ENCODE measurements at places on chromosomes 1 and 21.

GRCh38 chr21:44993321-44994046 is 53.7 kb downstream of the SLX9 start:
- H3K36me3 ChIP-seq, result no peaks in the 10 kb centered on the region
- no peak for DNase-seq
- H3K27me3 ChIP-seq, result no peaks in the 10 kb centered on the region
- H3K27ac ChIP-seq, result no peak overlapping the region

- no peak for DNase-seq
- H3K27me3 ChIP-seq, result no peaks in the 10 kb centered on the region
- H3K4me3 ChIP-seq, result no peak overlapping the region
- peaks cover 34% of the 10 kb centered on the region for H3K4me1 ChIP-seq
- H3K27ac ChIP-seq, result peak overlapping the region; percentile 56
- H3K36me3 ChIP-seq, result no peaks in the 10 kb centered on the region
Measured at GRCh38 chr1:88698140-88698539, 14.1 kb downstream of the PKN2 start.

- no peak overlapping the region for H3K4me3 ChIP-seq
- H3K36me3 ChIP-seq, result peaks cover 18% of the 10 kb centered on the region
- peaks cover 25% of the 10 kb centered on the region for H3K4me1 ChIP-seq
- no peaks in the 10 kb centered on the region for H3K27me3 ChIP-seq
- no peak overlapping the region for H3K27ac ChIP-seq
Measured at GRCh38 chr1:174230399-174230798, 71.1 kb downstream of the RABGAP1L start.

DNA sequence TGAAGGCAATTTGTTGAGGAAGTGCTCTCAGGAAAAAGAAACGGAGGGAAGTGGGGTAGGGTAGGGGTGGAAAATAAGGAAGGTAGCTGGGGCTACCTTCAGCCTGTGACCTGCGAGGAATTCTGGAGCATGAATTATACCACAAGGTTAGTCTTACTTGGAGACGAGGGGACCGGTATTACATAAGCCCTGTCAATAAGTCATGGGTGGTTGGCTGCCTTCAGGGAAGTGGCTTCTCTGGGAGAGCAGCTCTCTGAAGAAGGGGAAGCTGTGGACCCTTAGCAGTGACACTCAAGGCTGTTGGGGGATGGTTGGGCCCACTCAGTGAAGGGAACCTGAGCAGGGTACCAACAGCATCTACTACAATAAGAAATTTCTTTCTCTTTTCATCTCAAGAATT is 111.3 kb downstream of the TNFSF18 start:
- peaks cover 37% of the 10 kb centered on the region for H3K4me1 ChIP-seq
- H3K4me3 ChIP-seq, result peak overlapping the region; percentile 43
- peaks cover 5% of the 10 kb centered on the region for H3K36me3 ChIP-seq
- DNase-seq, result no peak

DNA sequence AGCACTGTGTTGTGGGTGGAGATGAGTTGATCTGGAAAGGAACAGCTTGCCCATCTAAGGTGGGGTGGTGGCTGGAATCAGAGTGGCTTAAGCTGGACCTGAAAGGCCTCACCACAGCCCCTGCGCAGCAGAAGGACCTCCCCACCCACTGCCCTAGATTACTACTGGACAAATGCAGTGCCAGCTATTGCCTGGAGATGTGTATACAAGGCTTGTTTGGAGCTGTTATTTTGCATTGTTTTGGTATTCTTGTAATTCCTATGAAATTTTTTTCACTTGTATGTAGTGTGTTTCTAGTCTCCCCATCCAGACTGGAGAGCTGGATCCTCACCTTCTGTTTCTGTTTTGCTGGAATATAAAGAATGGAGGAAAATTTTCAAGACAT is 1.3 kb upstream of the SLC30A1 start:
- peaks cover 33% of the 10 kb centered on the region for H3K4me1 ChIP-seq
- H3K27me3 ChIP-seq, result no peaks in the 10 kb centered on the region
- peak overlapping the region; percentile 54 for H3K27ac ChIP-seq
- H3K36me3 ChIP-seq, result peaks cover 4% of the 10 kb centered on the region
- no peak for DNase-seq
- peak overlapping the region; percentile 79 for H3K4me3 ChIP-seq

DNA sequence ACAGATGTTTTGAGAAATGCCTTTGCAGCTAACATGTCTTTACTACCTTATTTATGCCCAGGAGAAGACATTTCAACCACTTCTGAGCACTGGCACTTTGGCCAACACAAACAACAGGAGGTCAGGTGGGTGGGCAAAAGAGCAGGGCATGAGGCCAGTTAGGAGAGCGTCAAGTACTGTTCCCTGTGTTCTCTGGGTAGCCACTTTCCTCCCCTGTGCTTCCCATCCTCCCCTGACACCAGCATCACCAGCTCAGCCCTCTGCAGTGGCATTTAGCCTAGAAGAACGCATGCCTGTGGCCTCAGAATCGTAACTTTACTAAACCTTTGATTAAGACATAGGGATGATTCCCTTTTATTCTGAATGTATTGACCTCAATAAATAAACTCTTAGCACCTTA is 18.3 kb downstream of the BTG2 start:
- H3K27ac ChIP-seq, result peak overlapping the region; percentile 95
- no peaks in the 10 kb centered on the region for H3K27me3 ChIP-seq
- peaks cover 82% of the 10 kb centered on the region for H3K4me1 ChIP-seq
- no peak for DNase-seq
- no peaks in the 10 kb centered on the region for H3K36me3 ChIP-seq
- H3K4me3 ChIP-seq, result peak overlapping the region; percentile 93

GRCh38 chr21:42047821-42048613 is 23.1 kb upstream of the UMODL1 start:
- H3K4me1 ChIP-seq, result peaks cover 3% of the 10 kb centered on the region
- no peak overlapping the region for H3K4me3 ChIP-seq
- no peak for DNase-seq
- H3K27ac ChIP-seq, result no peak overlapping the region

DNA sequence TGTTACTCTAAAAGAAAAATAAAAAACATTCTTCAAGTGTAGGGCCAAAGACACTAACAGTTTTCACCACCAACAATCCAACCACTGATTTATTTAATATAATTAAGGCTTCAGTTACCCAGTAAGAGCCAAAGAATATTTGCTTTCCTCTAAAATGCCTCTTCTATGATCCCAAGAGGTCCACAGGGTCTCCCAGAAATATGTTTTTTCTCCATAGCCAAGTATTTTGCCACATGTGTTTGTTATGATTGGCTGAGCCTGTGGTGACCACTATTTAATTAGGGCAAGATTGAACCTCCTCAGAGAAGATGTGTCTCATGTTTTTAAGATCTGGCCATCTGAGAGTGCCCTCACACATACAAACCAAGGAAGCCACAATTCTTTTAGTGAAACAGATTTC is 135.9 kb downstream of the TPR start:
- no peak for DNase-seq
- no peak overlapping the region for H3K27ac ChIP-seq
- no peak overlapping the region for H3K4me3 ChIP-seq
- no peaks in the 10 kb centered on the region for H3K36me3 ChIP-seq

- H3K4me1 ChIP-seq, result peaks cover 22% of the 10 kb centered on the region
- no peak overlapping the region for H3K27ac ChIP-seq
- peaks cover 2% of the 10 kb centered on the region for H3K27me3 ChIP-seq
Measured at GRCh38 chr1:117555806-117556205, 50.0 kb upstream of the TENT5C start.

GRCh38 chr1:54791880-54792522 is 9.1 kb downstream of the TTC22 start:
- DNase-seq, result no peak
- H3K4me1 ChIP-seq, result peaks cover 33% of the 10 kb centered on the region
- no peaks in the 10 kb centered on the region for H3K36me3 ChIP-seq
- no peak overlapping the region for H3K27ac ChIP-seq

GRCh38 chr1:160007577-160008200 is 24.1 kb downstream of the PIGM start:
- no peak overlapping the region for H3K4me3 ChIP-seq
- DNase-seq, result no peak
- no peak overlapping the region for H3K27ac ChIP-seq
- H3K36me3 ChIP-seq, result no peaks in the 10 kb centered on the region
- peaks cover 5% of the 10 kb centered on the region for H3K27me3 ChIP-seq
- no peaks in the 10 kb centered on the region for H3K4me1 ChIP-seq

GRCh38 chr1:175449306-175449705 is 256.7 kb upstream of the KIAA0040 start:
- H3K27me3 ChIP-seq, result peaks cover 5% of the 10 kb centered on the region
- H3K36me3 ChIP-seq, result no peaks in the 10 kb centered on the region
- no peak for DNase-seq
- no peak overlapping the region for H3K27ac ChIP-seq

GRCh38 chr21:41895643-41896493 is 16.7 kb upstream of the PRDM15 start:
- H3K4me3 ChIP-seq, result no peak overlapping the region
- no peaks in the 10 kb centered on the region for H3K36me3 ChIP-seq
- H3K4me1 ChIP-seq, result peaks cover 11% of the 10 kb centered on the region
- no peak overlapping the region for H3K27ac ChIP-seq

DNA sequence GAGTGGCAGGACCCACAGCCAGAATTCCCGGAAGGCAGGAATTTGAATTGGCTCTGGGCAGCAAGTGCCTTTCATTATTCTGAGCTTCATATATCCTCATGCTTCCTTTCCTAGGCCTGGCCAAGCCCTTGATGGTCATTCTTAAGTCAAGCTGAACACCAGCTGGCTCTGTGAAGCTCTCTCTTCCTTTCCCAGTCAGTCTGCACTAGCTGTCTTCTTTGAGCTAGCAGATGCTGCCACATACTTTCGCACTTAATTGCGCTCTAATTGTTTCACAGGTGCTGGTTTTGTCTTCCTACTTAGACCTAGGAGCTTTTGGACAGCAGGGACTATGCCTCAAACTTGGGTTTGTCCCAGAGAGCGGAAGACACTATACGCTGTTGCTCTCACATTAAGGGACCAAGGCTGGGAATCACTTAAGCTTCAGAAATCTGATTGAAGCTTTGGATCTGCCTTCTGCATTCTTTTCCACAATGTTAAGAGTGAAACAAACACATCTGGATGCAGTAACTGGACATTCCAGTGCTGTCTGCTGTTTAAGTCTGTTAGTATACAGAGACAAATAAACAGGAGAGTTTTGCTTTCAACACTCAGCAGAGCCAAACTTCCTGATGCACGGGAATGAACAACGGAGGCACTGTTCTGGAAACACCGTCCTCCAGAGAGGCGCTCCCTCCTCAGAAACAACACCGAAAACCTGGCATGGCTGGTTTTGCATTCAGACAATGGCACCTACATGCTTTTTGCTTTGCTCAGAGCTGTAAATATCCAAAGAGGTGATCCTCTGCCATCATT is 2.2 kb downstream of the TLR5 start:
- H3K27ac ChIP-seq, result no peak overlapping the region
- peaks cover 7% of the 10 kb centered on the region for H3K4me1 ChIP-seq
- peaks cover 8% of the 10 kb centered on the region for H3K27me3 ChIP-seq
- no peak overlapping the region for H3K4me3 ChIP-seq
- no peak for DNase-seq
- H3K36me3 ChIP-seq, result no peaks in the 10 kb centered on the region

DNA sequence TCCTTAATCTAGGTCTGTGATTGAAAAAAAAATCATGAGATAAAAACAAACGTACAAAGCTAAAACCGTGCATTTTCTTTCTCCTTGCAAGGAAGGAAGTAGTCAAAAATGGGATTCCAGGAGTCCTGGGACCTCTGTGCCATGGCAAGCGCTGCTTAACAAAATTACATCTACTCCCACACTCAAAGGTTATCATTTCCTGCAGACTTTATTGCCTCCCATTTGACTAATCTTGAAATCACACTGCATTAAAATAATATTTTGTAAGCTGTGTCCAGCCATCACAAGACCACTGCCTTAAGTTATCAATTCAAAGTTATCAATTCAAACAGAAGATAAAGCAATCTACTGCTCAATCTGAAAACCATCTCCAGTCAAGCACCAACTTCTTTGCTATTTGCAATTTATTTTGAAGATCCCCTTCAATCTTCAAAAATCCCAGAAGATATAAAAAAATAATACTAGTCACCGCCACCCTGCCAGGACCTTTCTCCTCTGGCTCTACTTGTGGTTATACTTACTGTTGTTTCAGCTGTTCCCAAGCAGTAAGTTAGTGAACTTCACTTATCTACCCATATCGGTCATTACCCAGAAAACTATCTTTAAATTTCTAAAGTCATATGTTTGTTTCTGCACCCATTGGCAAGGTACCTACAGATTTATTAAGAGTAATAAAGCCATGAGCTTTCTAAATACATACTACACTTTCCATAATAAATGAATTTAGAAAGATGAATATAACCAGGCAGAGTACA is 38.1 kb upstream of the RAP1GAP start:
- peaks cover 3% of the 10 kb centered on the region for H3K4me1 ChIP-seq
- no peak for DNase-seq
- no peak overlapping the region for H3K4me3 ChIP-seq
- no peaks in the 10 kb centered on the region for H3K27me3 ChIP-seq
- H3K36me3 ChIP-seq, result peaks cover 17% of the 10 kb centered on the region

GRCh38 chr21:25425156-25425555 is 182.1 kb downstream of the MRPL39 start:
- peak overlapping the region; percentile 56 for H3K4me3 ChIP-seq
- H3K27me3 ChIP-seq, result peaks cover 2% of the 10 kb centered on the region
- peak overlapping the region; percentile 66 for H3K27ac ChIP-seq
- peaks cover 64% of the 10 kb centered on the region for H3K4me1 ChIP-seq
- DNase-seq, result no peak

GRCh38 chr1:38997901-38998190 is 6.8 kb downstream of the AKIRIN1 start:
- no peak for DNase-seq
- peak overlapping the region; percentile 74 for H3K27ac ChIP-seq
- no peaks in the 10 kb centered on the region for H3K27me3 ChIP-seq
- peaks cover 47% of the 10 kb centered on the region for H3K4me1 ChIP-seq
- H3K36me3 ChIP-seq, result peaks cover 29% of the 10 kb centered on the region

GRCh38 chr1:43267291-43267805 is 2.4 kb upstream of the TMEM125 start:
- H3K4me1 ChIP-seq, result peaks cover 17% of the 10 kb centered on the region
- no peak overlapping the region for H3K27ac ChIP-seq
- peaks cover 16% of the 10 kb centered on the region for H3K27me3 ChIP-seq
- no peak for DNase-seq
- peaks cover 7% of the 10 kb centered on the region for H3K36me3 ChIP-seq

DNA sequence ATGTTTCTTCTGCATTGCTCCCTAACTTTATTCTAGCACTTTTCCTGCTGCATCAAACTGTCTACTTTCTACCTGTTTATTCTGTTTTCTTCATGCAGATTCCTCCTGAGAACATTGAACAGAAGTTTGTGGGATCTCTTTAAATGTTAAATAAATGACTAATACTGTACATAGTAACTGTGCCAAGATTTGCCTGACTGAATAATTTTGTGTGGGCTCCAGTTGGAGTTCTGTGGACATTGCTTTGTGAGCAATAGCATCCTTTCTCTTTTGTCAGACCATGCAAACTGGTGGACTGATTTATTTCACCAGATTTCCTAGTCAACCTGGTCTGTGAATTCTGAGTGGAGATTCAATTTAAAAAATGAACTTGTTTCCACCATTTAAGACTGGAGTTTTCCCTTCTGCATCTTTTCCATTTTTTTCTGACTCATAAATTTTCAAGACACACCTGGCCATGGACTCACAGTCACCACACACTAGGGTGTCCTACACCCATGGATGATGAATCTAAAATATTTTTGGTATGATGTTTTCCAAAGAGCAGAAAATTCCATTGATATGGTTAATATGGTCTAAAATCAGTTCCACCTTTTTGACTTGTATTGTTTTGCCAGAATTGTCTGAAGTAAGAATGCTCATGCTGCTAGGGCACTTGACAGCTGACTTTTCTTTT is 140.7 kb upstream of the SPAG17 start:
- H3K36me3 ChIP-seq, result no peaks in the 10 kb centered on the region
- H3K4me1 ChIP-seq, result no peaks in the 10 kb centered on the region
- H3K4me3 ChIP-seq, result no peak overlapping the region
- DNase-seq, result no peak
- no peak overlapping the region for H3K27ac ChIP-seq
- no peaks in the 10 kb centered on the region for H3K27me3 ChIP-seq

Measured in natural killer cell treated with Interleukin-12 subunit alpha and Interleukin-12 subunit beta and Interleukin-15 and Interleukin-18, amount 100 ng/mL, for 72 hours (primary cell).